IPS-NIHi11 (cell line): ENCODE measurements at places on chromosomes 1 and 21.

GRCh38 chr1:237613984-237614383 lies 276.7 kb downstream of the ZP4 start:
- DNase-seq = peak; percentile 19

DNA sequence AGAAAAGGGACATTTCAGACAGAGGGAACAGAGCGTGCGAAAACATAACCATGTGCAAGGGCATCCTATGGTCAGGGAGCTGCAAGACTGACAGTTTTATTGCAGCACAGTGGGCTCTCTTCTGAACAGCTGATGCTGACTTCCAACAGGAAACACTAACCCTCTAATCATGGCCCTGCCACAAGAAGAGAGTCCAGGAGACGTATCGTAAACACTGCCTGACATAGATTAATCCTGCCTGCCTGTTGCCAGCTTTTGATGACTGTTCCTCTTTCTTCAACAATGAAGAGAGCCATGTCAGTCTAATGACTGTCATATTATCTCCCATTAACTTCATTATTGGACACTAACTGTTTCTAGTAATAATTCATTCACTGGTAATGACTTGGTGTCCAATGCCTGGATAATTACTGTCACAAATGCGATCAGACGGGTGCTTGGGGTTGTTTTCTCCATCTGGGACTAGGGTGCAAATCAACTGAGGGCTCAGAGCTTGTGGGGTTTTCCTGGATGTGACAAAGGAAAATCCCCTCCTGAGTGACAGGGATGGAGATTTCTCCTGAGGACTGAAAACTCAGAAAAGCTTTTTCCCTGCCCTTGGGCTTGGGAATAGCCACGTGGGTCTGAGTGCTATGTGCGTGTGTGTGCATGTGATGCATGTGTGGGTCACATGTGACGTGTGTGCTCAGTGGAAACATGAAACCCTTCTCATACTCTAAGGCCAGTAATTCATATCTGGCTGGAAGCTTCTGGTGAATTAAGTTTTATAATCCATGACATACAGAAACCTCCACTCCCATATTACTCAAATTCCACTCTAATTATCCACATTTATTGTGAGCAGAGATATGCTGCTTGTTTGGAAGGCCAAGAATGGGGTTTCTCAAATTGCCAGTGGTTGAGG lies 144.0 kb upstream of the PLXNA2 start:
- no peak for DNase-seq

- DNase-seq = no peak
Measured at GRCh38 chr21:39153842-39154241, 29.4 kb downstream of the PSMG1 start.

DNA sequence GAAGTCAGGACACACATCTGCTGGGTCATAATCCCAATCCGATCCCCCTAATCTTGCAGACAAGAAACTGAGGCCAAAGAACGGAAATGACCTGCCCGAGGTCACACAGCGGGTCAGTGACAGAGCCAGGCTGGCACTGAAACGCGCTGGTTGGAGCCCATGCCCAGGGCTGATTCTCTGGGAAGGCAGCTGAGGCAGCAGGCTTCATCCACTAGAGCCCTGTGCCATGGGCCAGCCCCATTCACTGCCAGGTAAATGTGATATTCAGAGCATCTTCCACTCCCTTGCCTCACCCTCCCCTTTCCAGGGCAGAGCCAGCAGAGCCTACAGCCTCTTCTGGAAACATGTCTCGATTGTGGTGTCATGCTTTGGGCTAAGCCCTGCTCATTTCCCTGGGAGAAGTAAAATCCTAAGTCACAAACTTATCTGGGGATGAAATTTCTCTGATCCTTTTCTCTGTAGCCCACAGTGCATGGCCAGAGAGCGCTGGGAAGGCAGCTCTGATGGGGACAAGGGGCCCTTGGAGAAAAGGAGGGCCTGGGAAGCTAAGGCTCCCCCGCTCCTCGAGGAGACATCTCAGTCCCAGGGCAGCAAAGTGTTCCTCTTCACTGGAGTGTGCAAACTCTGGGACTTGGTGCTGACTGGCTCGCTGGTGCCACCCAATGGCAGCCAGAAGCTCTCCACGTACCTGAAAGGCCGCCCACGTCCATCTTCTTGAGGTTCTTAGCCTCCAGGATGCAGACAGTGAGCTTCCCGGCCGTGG lies 110.4 kb downstream of the SYT2 start:
- DNase-seq = peak; percentile 90

GRCh38 chr21:44750675-44751025 lies 39.3 kb upstream of the TSPEAR start:
- no peak for DNase-seq

- DNase-seq = no peak
Measured at GRCh38 chr1:87712261-87713010, 383.8 kb downstream of the LMO4 start.

DNA sequence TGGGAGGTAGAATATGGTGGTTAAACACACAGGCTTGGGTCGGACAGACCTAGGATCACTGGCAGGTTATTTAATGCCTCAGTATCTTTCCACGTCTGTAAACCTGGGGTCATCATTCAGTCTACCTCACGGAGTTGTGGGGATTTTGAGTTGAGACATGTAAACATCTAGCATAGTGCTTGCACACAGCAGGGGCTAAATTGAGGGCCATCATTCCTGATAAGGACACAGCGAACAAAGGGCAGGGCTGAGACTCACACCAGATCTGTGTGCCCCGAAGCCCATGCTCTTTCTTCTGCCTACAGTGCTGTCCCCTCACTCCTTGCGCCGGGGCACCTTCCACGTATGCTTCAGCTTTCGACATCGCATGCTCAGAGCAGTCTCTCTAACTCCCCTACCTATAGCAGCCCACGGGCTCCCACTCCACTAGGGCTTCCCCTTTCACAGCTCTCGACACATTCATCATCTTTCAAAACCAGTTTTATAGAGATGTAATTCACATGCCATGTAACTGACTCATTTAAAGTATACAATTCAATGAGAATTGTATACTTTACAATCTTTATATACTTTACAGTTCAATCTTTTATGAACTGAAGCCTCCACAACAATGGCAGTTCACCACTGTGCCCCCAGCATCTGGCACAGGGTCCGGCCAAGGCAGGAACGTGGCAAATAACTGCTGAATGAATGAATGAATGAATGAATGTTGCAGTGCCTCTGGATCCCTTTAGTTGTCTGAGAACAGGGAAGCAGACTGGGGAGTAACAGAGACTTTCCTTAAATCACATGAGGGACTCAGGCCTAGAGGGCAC lies 48.0 kb downstream of the GPR161 start:
- no peak for DNase-seq

DNA sequence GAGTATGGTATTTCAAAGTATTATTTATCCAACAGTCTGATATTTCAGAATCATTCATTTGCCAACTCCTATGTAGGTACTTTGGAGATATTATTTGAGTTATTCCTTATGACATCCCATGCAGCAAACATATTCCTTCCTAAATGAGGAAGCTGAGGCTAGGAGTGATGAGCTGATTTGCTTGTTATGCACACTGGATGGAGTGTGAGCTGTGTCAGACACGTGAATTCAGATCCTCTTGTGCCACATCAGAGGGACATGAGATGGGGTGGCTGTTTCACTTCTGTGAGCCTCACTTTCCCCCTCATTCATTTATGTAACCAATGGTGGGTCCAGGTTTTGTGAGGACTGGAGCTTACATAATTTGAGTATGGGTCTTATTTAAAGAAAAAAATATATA lies 215.9 kb downstream of the DISC1 start:
- no peak for DNase-seq

DNA sequence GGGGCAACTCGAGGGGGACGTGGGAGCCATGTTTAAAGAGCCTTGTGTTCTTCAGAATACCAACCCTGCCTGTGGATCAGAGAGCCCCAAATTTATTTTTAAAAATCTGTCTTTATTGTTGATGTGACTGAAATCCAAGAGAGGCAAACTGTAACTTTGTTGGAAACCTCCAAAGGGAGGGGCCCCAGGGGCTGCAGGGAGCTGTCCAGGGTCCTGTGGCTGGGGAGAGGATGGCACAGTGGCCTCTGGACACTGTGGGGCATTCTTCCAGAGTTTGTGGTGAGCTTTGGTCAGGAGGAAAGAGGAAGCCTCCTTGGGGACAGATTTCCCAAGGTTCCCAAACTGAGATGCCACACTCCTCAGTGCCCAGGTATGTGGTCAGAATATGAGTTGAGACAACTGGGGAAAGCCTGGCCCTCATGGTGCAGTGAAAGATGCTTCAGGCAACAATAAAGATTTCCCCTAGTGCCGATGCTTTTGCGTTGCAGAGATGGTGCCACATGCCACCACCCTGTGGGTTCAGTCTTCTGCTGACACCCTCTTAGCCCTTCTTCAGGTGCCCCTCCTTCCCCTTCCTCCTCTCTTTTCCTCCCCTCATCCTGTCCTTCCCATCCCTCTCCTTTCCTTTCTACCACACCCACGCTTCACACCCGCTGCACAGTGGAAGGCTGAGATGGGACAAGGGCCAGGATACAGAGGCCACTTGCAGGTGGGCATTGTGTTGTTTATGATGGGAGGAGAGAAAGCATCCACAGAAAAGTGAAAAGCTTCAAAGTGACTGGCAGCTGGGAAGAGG lies 122.1 kb downstream of the UCK2 start:
- peak; percentile 79 for DNase-seq

DNA sequence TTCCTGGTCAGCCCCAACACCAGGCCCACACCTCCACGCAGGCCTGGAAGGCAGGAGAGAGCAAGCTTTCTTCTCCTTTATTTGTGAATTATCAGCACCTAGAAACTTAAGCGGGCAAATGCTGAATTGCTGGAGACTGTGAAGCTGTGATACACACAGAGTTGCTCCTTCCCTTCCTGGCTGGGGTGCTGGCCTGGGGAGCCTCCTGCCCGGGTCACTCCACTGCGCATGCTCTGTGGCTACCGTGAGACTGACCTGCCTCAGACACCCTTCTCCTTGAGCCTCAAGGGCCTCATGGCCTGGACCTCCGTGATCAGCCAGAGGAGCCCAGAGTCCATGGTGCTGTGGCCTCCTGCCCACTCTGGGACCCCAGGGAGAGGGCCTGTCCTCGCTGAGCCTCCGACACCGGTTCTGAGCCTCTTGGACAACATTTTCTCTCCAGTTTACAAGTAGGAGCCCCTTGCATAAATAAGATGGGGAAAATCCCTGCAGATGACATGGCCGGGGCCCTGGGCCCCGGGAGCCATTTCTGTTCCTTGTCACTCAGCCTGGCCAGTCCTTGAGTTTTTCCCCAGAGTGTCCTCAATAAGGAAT lies 18.0 kb downstream of the AGPAT3 start:
- DNase-seq = no peak

- DNase-seq = no peak
Measured at GRCh38 chr1:19366599-19367536, 54.7 kb downstream of the SLC66A1 start.

DNA sequence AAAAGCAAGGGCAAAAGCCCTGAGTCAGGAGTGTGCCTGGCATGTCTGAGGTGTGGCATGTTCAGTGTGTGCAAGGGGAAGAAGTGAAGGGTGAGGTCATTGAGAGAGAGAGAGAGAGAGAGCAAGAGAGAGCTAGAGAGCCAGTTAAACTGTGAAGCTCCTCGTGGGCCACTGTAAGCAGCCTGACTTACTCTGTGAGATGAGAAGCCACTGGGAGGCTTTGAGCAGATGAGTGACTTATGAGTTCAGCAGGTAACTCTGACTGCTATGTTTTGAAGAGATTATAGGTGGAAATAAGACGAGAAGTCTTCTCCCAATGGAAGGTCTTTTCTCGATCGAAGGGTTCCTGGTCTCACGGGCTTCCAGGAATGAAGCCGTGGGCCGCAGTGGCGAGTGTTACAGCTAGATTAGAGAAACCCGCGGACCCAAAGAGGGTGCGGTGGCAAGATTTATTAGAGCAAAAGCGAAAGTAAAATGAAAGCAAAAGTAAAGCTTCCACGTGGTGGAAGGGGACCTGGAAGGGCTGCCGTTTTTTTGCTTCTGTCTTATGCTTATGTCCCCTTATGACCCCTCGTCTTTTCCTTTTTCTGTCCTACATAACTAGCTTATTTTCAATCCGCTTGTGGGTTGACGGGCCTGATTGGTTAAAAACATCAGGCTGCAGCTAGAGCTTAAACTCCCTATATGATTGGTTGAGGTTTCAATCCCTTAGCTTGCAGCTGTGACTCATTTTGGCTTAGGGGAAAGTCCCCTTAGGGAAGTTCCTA lies 323.1 kb upstream of the FAM78B start:
- DNase-seq = no peak

GRCh38 chr1:103527331-103527730 lies 1.8 kb downstream of the RNPC3 start:
- DNase-seq = no peak

GRCh38 chr1:71587961-71588360 lies 507.1 kb upstream of the ZRANB2 start:
- DNase-seq = no peak

DNA sequence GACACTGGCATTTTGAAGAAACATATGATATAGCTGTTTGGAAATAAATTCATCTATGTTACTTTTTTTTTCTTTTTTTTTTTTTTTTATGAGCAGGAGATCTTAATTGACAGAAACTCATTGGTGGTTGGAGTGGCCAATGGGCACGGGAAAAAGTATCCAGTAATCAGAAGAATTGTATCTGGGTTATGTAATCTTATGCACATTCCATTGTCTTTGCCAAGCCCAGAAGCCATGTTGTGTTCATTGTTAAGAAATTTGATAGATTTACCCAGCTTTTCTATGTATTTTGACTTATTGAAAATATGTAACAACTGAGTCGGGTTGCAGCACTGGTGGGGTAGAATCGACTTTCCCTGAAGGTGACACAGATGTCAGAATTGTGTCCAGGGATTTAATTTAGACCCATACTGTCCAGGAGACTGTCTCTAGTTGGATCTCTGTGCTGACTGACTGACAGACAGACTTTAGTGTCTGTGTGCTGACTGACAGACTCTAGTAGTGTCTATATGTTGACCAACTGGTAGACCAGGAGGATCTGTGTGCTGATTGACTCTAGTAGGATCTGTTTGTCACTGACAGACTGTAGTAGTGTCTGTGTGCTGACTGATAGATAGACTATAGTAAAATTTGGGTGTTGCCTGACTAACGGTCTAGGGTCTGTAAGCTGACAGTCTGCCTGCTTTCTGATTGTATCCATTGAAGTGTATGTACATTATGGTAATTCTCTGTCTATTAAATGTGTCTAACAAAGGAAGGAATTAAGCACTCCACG lies 12.3 kb upstream of the C4BPB start:
- no peak for DNase-seq

- DNase-seq = no peak
Measured at GRCh38 chr1:175521249-175522040, 221.9 kb downstream of the TNR start.

DNA sequence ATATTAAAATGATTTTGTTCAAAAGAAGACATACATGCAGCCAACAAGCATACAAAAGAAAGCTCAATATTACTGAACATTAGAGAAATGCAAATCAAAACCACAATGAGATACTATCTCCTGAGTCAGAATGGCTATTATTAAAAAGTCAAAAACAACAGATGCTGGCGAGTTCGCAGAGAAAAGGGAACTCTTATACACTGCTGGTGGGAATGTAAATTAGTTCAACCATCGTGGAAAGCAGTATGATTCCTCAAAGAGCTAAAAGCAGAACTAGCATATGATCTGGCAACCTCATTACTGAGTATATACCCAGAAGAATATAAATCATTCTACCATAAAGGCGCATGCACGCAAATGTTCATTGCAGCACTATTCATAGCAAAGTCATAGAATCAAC lies 126.0 kb upstream of the HMCN1 start:
- DNase-seq = no peak
